DMS53 (cell line): ENCODE measurements at places on chromosomes 7 and 10.
A peak's percentile ranks its signal among the peaks of the same experiment; 100 is the strongest.

DNA sequence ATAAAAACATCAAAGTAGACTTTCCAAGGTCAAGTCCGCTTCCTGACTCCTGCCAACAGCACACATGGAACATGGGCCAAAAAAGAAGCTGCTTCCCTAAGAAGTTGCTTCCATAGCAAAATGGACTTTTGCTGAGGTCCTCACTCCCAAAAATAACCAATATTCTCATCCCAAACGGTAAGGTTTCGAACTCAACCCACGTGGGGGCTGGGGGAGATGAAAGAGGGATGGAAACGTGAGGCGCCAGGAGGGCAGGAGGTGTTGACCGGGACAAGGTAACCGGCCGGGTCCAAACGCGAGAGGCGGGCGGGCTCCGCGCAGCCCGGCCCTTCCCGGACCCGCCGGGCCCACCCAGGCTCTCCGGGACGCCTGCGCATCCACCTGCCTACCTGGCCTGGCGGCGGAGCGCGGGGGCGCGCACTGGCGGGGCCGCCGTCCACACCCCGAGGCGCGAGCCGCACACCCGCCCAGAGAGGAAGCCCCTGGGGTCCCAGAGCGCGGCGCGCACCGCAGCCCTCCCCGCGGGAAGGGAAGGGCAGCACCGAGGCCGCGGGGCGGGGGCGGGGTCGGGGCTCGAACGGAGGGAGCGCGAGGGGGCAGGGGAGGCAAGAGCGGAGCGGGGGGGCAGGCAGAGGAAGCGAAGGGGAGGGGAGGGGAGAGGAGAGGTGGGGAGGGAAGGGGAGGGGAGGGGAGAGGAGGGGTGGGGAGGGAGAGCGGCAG is 742 bp downstream of the LMBR1 start:
- DNase-seq, result peak; percentile 84

DNA sequence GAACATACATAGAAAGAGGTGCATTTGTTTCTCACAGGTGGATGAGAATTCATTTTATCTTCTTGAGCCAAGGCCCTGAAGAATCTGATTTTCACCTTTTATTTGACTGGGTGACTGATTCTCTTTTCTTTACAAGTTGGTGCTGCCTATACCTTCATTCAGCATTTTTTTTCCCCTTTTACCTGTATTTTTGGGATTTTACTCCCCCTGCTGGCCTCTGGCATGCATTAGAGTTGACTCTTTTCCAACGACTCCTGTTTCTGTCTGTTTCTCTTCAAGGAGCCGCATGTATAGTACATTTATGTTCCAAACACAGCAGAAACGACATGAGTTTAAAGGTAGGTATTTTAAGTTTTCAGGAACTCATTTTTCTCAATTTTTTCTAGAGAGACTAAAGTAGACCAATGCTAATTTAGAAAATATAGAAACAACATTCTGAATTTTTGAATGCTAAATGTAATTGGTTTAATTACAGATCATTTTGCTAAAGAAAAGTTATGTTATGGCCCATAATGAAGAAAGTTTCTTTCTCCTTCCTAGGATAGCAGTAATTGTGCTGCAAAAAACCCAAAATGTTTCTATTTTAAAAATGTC is 149.8 kb upstream of the HDAC9 start:
- DNase-seq, result peak; percentile 85

DNA sequence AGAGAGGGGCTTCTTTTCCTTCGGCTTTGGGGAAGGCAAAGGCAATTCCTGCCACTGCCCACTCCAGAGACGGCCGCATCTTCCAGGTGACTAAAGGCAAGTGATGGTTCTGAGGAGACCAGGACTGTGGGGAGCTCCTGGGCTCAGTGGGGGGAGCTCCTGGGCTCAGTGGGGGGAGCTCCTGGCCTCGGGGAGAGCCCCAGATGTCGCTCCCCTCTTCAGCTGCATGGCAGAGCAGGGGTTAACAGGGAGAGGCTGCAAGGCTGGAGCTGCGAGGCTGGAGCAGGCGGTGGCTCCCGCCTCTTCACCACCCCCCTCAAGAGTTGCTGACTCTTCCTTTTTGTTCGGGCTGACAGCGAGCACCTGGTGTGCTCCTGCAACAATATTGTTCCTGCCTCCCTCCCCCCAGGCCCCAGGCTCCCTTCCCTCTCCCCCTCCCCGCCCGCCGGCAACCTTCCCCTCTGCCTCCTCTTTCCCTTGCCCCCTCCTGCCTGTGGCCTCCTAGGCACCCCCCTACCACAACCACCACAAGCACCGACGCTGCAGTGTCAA is 56.3 kb upstream of the LBX1 start:
- peak; percentile 59 for DNase-seq

GRCh38 chr10:36636879-36637278 is 488.5 kb upstream of the ANKRD30A start:
- DNase-seq, result no peak

GRCh38 chr10:75950997-75951589 is 519.7 kb downstream of the LRMDA start:
- no peak for DNase-seq

GRCh38 chr7:100567751-100568175 is 5.9 kb downstream of the SAP25 start:
- DNase-seq, result peak; percentile 95

DNA sequence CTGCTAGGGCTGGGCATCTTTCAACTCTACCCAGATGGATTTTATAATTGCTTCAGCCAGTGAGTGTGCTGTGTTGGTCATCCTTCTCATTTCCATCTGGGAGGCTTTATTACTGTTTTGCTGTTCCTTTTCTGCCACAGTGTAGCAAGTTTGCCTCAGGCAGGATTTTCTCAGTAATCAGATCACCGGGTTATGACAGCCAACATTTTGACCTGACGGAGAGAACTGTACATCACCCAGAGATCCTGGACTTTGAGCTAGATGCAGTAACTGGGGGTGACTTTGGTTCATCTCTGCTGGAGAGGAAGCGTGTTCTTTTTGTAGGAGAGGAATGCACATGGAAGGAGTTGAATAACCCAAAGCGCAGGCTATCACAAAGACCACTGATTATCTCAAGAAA is 111.8 kb upstream of the AGR3 start:
- no peak for DNase-seq

GRCh38 chr7:26507108-26507987 is 215.7 kb downstream of the SNX10 start:
- peak; percentile 31 for DNase-seq

GRCh38 chr10:18980089-18980629 is 68.4 kb upstream of the MALRD1 start:
- DNase-seq, result no peak
